ENCODE measurements at places on chromosomes 4 and X.

DNA sequence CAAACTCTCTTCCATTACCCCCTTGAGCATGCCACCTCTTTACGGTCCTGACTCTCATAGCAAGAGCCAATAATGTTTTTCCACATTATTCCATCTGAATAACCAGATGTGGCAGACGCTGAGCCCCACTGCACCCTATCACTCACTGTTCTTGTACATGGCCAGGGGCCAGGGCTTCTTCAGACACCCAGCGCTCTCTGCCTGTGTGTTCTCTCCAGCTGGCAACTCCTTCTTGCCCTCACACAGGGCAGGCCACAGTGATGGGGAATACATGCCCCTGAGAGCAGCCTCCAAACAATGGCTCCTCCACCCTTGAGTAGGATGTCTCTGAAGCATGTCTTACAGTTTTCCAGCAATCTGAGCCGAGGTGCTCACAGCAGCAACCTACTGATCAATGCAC lies 50.8 kb upstream of the STIM2 start:
- DNase-seq = no peak

- no peak for DNase-seq
Measured at GRCh38 chr4:30028826-30029225, 691.3 kb upstream of the PCDH7 start.

- DNase-seq = no peak
Measured at GRCh38 chr4:162659716-162660115, 495.9 kb upstream of the FSTL5 start.

DNA sequence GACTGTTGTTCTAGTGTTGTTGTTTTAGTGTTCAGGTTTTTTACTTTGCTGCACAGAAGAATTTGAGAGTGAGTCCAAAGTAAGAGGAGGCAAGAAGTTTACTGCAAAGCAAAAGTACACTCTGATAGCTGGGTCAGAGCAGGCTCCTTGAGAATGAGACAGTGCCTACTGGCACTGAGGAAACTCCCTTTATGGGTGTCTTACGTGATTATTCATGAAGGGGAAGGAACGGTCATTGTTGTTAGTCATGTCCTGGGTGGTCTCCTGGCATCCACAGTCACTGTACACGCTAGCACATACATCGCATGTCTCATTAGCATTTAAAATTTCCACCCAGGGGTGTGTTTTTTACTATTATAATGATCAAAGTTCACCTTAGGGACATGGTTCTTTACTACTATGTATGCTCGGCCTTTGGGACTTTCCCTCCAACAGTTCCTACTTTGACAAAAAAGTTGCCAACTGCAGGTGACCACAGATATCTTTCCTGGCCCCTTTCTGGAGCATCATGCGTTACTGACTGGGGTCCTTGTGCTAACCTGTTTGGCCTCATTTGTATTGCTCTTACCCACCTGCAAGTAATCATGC lies 688.9 kb upstream of the AMOT start:
- DNase-seq = no peak

- DNase-seq = no peak
Measured at GRCh38 chr4:20359692-20360091, 108.0 kb downstream of the SLIT2 start.

DNA sequence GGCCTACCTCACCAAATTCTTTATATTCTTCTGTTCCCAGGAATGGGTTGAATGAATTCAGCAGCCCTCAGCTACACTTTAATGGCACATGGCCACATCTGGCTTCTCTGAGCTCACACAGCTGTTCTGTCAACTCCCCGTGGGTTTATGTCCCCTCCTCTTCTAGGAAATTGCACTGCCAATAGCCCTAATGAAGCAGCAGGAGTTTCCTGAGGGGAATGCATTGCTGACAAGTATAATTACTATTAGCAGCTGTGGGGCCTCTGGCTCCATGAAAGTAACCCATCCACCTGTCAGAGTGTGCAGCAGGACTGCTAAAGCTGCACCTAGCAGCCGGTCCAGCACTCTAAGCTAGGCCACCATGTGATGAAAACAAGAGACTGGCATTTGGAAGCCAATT lies 50.3 kb downstream of the FTHL17 start:
- no peak for DNase-seq

All from stimulated activated CD8-positive, alpha-beta memory T cell treated with anti-CD3 and anti-CD28 coated beads, Interleukin-12 subunit alpha, Interleukin-12 subunit beta, amount 100 ng/mL, for 4 hours (primary cell).